PC-3 (cell line): ENCODE measurements at places on chromosomes 13 and 19. TPM values are rescaled to one million over a fixed set of nuclear protein-coding genes. Genes with fewer than 3 reads are reported as not detected.

- H3K27ac ChIP-seq, result no peak overlapping the region
- DNase-seq, result no peak
- H3K4me3 ChIP-seq, result no peak overlapping the region
- no peaks in the 10 kb centered on the region for H3K4me1 ChIP-seq
- H3K27me3 ChIP-seq, result no peaks in the 10 kb centered on the region
These were observed 48.9 kb downstream of the KLF2 start for GRCh38 chr19:16373532-16373931.

GRCh38 chr13:36084131-36084530, 47.1 kb downstream of the DCLK1 start:
- no peak for DNase-seq
- peaks cover 10% of the 10 kb centered on the region; the same call in 1 of the 2 replicates for H3K27me3 ChIP-seq
- H3K4me3 ChIP-seq, result no peak overlapping the region
- no peak overlapping the region for H3K27ac ChIP-seq

DNA sequence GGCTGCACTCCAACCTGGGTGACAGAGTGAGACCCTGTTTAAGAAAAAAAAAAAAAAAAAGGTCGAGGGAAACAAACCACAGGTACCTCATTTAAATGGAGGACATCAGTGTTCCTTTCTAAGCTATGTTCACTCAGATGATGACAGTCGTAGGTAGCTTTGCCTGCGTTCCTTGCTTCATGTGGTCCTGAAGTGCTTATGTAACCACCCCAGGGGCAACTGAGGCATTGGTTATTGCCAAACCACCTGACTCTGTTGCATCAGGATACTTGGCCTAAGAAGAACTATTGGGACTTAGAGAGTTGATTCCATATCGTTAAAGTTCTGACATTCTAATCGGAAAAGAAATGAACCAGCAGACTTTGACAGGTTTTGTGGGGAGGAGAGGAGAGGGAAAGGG, 51.7 kb downstream of the SPATA13 start:
- no peak overlapping the region for H3K27ac ChIP-seq
- H3K4me3 ChIP-seq, result no peak overlapping the region
- H3K27me3 ChIP-seq, result no peaks in the 10 kb centered on the region
- no peak for DNase-seq
- H3K4me1 ChIP-seq, result peaks cover 26% of the 10 kb centered on the region
- no peaks in the 10 kb centered on the region for H3K36me3 ChIP-seq

The RPS15 gene
- total RNA-seq, result 1,797 and 2,672 TPM in 2 replicates

The CALR3 gene
- 0.47 TPM in 1 of 2 replicates, not detected in the other for total RNA-seq
